ENCODE measurements at places on chromosomes 3 and 15. TPM values are rescaled to one million over a fixed set of nuclear protein-coding genes. Genes with fewer than 3 reads are reported as not detected.

GRCh38 chr3:4401441-4401840, 65.6 kb downstream of the SUMF1 start:
- peak; percentile 13 for DNase-seq

DNA sequence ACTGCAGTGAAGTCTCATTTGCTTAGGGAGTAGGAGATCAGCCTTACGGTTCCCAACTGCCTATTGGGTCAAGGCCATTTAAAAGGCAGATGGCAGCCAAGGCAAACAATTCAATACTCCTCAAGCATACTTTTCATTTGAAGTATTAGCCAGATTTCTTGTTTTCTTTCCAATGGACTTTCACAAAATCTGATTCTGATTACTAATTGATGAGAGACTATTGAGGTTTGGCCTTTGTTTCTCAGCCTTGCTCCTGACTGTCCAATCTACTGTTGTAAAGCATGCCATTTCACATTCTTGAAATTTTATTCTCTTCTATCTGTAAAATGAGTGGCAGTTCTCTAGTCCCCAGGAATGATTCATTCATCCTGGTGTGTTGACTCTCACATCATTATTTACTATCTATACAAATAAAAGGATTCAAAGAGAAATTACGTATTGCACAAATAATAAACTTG, 166.2 kb upstream of the TGFBR2 start:
- DNase-seq = no peak

- no peak for DNase-seq
These were observed 254.1 kb downstream of the UACA start for GRCh38 chr15:70509282-70509662.

GRCh38 chr15:49154799-49155109, 645 bp downstream of the COPS2 start:
- no peak for DNase-seq

GRCh38 chr3:78860567-78860966, 907.2 kb downstream of the ROBO1 start:
- DNase-seq = no peak

GRCh38 chr3:89954137-89954536, 846.7 kb downstream of the EPHA3 start:
- DNase-seq = no peak

- DNase-seq = no peak
These were observed 46.9 kb downstream of the NR1D2 start for GRCh38 chr3:23991683-23992628.

DNA sequence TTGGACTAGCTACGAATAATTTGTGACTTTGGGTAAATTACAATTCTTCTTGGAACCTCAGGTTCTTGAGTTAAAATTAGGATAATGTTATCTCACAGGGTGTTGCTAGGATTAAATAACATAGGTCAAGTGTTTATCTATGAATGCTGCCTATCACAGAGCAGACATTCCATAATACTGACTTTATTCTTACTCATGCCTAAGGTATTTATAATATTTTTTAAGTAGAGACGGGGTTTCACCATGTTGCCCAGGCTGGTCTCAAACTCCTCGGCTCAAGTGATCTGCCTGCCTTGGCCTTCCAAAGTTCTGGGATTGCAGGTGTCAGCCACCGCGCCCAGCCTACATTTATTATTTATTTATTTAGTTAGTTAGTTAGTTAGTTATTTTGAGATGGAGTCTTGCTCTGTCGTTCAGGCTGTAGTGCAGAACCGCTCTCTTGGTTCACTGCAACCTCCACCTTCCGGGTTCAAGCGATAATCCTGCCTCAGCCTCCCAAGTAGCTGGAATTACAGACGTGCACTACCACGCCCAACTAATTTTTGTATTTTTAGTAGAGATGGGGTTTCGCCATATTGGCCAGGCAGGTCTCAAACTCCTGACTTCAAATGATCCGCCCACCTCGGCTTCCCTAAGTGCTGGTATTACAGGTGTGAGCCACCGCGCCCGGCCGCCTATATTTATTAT, 741 bp upstream of the ZNF106 start:
- no peak for DNase-seq

DNA sequence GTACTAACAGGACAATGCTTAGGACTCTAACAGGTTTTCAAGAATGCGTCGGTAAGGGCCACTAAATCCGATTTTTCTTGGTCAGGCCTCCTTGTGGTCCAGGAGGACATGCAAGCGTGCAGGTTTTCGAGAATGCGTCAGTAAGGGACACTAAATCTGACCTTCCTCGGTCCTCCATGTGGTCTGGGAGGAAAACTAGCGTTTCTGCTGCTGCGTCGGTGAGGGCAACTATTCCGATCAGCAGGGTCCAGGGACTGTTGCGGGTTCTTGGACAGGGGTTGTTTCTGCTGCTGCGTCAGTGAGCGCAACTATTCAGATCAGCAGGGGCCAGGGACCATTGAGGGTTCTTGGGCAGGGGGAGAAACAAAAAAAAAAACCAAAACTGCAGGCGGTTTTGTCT, 7.8 kb upstream of the UBP1 start:
- DNase-seq = no peak

DNA sequence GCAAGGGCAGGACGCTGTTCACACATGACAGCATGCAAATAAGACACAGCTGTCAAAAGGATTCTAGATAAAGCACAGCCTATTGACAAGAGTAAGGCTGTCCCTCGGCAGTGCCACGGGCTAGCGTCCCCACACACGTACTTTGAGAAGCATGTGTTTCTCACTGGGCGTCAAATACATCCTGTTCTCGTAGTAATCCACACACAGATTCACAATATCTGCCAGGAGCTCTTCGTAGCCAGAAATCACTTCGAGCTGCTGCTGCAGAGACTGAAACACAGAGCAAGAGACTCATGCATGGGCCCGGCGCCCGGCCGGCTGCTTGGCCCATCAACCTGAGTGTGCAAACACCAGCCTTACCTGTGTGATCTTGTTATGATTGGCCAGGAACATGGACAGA, 41.1 kb downstream of the CYFIP1 start:
- no peak for DNase-seq

DNA sequence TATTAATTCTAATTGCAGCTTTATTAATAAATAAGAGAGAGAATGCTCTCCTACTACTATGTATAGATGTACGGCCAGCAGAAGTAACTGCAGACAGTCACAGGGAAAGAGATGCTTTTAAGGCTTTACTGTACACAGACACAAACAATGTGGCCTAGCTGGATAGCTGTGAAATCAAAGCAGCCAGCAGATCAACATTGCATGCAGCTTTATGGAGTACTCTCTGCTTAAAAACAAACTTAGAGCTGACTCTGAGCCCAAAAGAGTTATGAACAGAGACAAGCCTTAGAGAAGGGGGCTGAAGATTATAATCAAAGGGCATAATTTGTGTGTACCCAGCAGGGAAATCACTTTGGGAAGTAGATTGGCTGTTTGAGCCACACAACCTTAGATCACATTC, 47.2 kb downstream of the CADM2 start:
- no peak for DNase-seq

- no peak for DNase-seq
These were observed 181.0 kb downstream of the UACA start for GRCh38 chr15:70582143-70582945.

GRCh38 chr15:33200903-33201302, 6.4 kb upstream of the FMN1 start:
- DNase-seq = no peak

DNA sequence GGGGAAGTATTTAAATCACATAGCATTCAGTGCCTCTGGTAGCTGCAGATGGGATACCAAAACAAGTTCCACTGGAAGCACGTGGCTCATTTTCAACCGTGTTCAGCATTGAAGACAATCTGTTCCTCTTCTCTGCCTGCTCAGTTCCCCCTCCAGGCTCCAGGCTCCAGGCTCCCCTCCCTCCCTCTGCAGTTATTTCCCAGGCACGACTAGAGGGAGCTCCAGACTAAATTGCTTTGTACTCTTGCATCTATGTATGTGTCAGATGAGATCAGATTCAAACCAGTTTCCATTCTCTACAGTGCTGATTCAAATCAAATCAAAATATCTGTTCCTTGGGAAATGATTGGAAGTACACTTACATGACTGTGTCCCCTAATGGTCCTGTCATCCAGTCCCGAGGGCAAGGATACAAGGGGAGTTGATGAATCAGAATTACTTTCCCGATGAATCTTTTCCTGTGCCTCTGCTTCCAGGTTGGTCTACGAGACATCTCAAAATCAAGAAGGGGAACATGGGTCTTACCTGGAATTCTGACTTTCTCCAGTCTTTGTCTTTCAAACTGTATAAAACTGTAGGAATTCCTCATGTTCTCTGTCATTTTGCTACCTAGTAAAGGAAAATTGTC, 600.5 kb downstream of the EDEM1 start:
- no peak for DNase-seq

DUOXA2 gene
- total RNA-seq = not detected

ZBTB47 gene
- total RNA-seq = 0.68 TPM

EEFSEC gene
- 23.9 TPM for total RNA-seq

DAZL gene
- not detected for total RNA-seq

SLTM gene
- total RNA-seq = 103 TPM

UBP1 gene
- total RNA-seq = 59.1 TPM

MYH15 gene
- total RNA-seq = 0.14 TPM
